Activated CD8-positive, alpha-beta T cell treated with anti-CD3 and anti-CD28 coated beads, Interleukin-2, amount 10 ng/mL, durations not matched to agents 7 days and 5 days (primary cell): ENCODE measurements at places on chromosomes 3 and 15.

DNA sequence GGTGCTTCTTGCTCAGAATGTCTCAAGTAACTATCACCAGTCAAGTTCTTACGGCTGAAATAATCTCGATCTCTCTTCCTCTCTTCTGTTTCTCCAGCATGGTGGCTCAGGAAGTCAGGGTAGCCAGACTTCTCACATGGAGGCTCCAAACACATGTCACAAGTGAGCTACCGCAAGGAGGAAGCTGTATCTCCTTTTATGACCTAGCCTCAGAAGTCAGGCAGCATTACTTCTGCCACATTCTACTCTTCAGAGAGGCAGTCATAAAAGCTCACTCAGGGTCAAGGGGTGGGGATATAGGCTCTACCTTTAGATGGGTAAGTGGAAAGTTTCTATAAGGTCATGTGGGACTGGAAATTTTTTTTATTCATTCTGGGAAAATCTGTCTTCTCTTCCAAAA is 86.6 kb upstream of the NEO1 start:
- no peak for DNase-seq
- H3K4me3 ChIP-seq = no peak overlapping the region
- peaks cover 19% of the 10 kb centered on the region for H3K27me3 ChIP-seq
- H3K36me3 ChIP-seq = no peaks in the 10 kb centered on the region

DNA sequence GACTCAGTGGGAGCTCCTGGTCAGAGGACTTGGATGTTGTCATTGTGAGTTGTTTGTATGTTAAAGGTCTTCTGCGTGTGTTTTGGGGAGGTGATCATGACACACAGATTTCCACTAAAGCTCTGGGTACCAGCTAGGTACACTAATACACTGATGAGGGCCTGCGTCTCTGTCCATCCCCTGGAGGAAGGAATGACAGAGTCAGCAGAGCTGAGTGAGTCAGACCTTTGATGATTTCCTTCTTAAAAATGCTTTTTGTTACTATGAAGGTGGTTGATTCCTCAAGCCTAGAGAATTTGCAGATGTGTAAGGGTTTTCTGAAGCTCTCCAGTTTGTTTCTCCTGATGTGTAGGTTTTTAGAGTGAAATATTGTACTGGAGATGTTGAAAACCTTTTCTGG is 424.1 kb upstream of the TPM1 start:
- H3K4me3 ChIP-seq = no peak overlapping the region
- H3K27ac ChIP-seq = no peak overlapping the region
- peaks cover 13% of the 10 kb centered on the region for H3K27me3 ChIP-seq
- no peak for DNase-seq

DNA sequence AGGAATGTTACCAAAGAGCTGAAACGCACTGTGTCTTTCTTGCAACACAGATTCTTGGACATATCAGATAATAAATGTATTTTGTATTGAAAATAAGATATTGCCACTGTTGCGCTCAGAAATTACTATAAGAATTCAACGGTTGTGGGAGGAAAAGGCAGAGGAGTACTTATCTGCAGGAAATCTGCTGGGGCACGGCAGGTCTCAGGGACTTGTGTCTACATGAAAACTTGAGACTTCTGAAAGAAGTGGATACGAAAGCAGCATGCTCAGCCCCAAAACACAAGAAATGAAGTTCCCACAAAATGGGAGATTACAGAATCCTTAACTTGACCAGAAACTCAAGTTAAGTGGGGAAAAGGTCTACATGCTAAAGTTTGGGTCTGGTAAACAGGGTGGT is 86.5 kb downstream of the IGSF11 start:
- no peak for DNase-seq
- no peaks in the 10 kb centered on the region for H3K27me3 ChIP-seq
- H3K4me3 ChIP-seq = peak overlapping the region; percentile 37
- peaks cover 46% of the 10 kb centered on the region for H3K4me1 ChIP-seq

GRCh38 chr3:64417816-64418215 is 192.6 kb upstream of the PRICKLE2 start:
- no peak for DNase-seq
- peaks cover 3% of the 10 kb centered on the region for H3K27me3 ChIP-seq
- no peaks in the 10 kb centered on the region for H3K36me3 ChIP-seq
- no peak overlapping the region for H3K27ac ChIP-seq

GRCh38 chr3:87370007-87370406 is 93.6 kb upstream of the POU1F1 start:
- no peak overlapping the region for H3K27ac ChIP-seq
- H3K4me1 ChIP-seq = no peaks in the 10 kb centered on the region
- DNase-seq = no peak

DNA sequence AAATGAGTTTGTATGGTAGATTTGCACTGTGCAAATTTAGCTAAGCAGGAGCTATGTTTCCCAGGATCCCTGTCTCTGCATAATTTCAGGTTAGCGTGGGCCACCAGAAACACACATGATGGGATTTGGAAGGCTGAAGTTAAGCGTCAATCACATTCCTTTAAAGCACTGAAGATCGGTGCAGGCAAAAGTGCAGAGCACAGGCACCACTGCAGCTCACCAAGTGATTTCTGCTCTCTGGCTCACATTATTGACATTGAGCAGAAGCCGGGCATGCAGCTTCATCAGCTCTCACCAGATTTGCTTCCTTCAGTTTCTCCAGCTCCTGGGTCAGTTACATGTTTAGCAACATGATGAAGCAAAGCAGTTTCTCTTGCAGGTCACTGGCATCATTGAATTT is 256.4 kb upstream of the TGFBR2 start:
- H3K4me3 ChIP-seq = no peak overlapping the region
- peaks cover 92% of the 10 kb centered on the region for H3K4me1 ChIP-seq
- H3K36me3 ChIP-seq = peaks cover 28% of the 10 kb centered on the region
